ENCODE measurements at places on chromosomes 11 and 22.

DNA sequence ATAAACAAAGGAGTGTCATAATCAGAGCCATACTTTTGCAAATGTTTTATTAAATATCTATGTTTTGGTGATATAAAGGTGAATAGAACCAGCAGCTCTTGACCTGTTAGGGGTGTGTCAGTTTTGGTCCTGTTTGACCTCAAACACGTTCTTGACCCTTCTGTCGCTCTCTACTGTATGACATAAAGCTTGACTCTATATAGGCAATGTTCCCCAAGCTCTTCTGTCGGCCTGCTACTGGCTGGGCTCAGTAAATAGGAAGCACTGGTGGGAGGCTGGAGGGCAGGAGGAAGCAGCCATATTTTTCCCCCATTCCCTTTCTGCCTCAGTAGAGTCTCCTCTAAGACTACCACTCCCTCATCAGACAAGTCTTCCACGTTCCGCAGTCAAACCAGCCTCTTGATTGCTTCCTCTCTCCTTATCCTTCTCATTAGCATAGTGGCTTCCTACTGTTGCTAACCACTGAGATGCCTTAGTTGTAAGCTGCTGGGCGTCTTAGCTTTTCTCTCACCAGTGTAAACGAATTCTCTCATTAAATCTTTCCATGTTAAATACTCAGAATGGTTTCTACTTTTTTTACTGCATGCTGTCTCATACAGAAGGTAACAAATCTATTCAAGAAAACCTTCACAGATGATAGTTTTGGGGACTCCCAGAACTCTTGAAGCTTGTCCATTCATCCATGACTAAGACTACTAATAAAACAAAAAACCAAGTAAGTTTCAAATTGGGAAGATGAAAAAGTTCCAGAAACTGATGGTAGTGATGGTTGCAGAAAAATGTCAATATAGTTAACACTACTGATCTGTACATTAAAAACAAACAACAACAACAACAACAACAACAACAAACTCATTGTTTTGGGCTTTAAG is 3.3 kb downstream of the NPAT start:
- DNase-seq, result no peak

- no peak for DNase-seq
Measured at GRCh38 chr11:73716153-73717056, 44.5 kb downstream of the RAB6A start.

GRCh38 chr22:24506802-24507438 is 11.8 kb downstream of the UPB1 start:
- DNase-seq, result no peak

DNA sequence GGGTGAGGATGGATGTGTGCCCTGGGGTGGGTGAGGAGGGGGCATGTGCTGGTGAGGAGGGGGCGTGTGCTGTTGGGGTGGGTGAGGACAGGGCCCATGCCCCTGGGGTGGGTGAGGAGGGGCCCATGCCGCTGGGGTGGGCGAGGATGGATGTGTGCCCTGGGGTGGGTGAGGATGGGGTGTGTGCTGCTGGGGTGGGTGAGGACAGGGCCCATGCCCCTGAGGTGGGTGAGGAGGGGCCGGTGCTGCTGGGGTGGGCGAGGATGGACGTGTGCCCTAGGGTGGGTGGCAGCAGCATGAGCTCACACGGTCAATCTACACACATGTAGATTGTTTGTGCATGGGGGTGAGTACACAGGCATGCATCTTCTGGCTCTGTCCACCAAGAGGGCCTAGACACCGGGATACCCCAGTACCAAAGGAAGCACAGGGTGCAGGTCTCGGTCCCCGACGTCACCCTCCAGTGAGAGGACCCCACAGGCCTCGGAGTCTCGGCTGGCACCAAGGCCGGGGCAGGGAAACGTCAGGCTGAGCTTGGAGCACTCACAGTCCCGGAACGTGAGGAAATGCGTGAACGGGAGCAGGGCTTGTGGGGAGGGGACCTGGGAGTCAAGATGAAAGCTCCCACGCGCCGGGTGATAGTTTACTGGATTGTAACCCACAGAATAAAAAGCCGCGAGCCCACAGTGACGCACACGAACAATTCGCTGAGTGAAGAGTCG is 37.4 kb upstream of the TOLLIP start:
- no peak for DNase-seq

GRCh38 chr11:37774441-37774840 is 1176.4 kb upstream of the RAG2 start:
- no peak for DNase-seq

- no peak for DNase-seq
Measured at GRCh38 chr11:99325847-99326246, 305.1 kb downstream of the CNTN5 start.

All from activated CD4-positive, alpha-beta T cell treated with anti-CD3 and anti-CD28 coated beads for 1 hour (primary cell).